ENCODE measurements at places on chromosomes 4 and X.

GRCh38 chr4:144514736-144515135 is 131.2 kb upstream of the HHIP start:
- no peak for DNase-seq

DNA sequence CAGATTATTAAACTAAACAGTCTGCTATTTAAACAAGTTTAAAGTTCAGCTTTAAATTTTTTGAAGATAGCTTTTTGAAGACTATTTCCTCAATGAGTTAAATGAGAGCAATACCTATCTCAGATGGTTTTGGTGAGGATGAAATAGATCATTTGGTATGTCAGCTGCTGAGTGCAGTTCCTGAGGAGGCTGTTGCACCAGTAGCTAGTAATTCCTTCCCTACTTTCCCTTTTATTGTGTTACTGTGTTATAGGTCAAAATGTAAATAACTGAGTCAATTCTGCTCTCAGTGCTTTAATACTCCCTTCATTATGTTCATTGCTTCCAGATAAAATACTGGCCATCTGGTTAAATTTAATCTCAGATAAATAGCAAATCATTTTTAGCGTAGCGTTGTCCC is 48.6 kb downstream of the BMPR1B start:
- DNase-seq, result no peak

GRCh38 chrX:53286171-53286570 is 4.8 kb upstream of the IQSEC2 start:
- DNase-seq, result no peak

DNA sequence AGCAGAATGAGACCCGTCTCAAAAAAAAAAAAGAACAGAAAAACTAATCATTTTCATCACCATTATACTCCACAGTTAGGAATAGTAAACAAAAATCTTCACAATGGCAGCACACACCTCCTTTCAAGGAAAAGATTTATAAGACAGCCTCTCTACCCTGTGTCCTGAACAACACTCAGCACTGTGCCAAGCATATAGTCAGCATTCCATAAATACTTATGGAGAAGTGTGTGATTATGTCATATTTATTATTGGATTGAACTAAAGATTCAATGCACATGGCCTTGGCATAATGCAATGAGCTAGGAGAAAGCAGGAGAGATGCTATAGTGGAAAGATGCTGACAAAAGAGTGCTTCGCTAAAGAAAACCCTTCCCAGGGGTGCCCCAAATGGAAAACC is 52.6 kb downstream of the FAM114A1 start:
- no peak for DNase-seq

- no peak for DNase-seq
These were observed 25.6 kb downstream of the TXK start for GRCh38 chr4:48108309-48109073.

DNA sequence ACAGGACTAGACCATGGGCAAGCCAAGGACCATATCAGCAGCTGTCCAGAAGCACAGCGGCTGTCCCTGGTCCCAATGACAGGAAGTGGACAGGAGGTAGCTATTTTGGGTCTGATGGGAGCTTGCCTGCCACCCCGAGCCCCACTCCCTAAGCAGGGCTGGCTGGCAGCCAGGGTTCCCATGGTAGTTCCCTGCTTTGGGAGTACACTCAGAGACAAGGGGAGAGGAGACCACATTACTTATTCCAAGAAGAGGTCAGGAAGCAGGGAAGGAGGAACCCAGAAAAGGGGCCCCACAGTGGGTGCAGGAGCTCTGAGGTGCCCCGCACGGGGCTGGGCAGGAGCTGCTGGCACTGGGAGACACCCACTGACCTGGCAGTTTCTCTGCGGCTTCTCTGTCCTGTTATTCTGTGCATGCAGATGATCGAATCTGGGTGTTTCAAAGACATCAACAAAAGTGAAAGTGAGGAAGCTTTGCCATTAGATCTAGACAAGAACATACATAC is 36.3 kb downstream of the HTT-AS start:
- no peak for DNase-seq

DNA sequence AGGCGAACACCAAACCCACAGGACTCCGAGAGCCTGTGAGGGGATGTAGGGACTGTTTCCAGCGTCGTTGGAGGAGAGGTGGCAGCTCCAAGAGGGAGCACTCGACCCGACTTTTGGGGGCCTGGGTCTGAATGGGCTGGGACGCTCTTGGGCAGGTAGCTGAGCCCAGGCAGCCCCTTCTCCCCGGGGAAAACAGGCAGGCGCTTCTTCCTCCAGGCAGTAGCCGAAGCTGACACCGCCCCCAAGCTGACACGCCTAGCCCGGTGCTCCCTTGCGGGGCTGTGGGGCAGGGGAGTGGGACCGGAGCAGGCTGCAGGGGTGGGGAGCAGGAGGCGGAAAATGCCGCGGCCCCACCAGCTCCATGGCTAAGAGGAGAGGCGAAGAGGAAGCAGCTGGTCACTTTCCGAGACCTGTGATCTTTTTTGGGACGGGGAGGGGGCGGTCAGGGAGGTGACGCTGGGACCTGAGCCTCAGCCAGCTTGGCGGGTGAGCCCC is 4.2 kb downstream of the NKX1-1 start:
- DNase-seq, result no peak

DNA sequence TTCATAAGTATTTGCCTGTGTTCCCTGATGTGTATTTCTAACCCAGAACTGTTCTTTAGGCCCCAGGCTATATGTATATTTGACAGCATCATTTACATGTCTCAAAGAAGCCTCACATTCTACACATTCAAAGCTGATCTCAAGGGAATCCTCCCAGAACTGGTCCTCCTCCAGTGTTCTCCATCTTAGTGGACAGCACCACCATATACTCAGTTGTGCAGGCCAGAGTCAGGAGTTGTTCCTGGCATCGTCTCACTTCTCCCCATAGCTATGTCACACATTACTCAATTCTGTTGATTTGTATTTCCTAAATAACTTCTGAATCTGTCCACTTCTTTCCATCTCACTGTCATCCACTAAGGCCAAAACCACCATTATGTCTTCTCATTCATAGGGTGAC is 82.8 kb upstream of the TRPC3 start:
- no peak for DNase-seq

- DNase-seq, result no peak
These were observed 278.7 kb upstream of the CLNK start for GRCh38 chr4:10963241-10963640.

DNA sequence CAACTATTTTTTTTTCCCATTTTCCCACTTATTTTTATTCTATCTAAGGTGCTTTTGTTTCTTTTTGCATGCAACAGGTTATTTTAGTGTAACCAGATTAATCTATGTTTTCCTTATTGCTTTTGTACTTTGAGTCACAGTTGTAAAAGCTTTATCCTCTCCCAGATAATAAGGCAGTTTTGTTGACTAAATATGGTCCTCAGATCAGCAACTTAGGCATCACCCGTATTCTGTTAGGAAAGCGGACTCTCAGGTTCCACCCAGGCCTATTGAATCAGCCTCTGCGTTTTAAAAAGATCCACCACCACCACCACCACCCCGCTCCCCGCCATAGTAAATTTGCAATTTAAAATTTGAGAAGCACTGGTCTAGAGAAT is 58.6 kb upstream of the USP9X start:
- no peak for DNase-seq

GRCh38 chr4:113607998-113608397 is 153.5 kb downstream of the CAMK2D start:
- DNase-seq, result no peak

- DNase-seq, result no peak
These were observed 26.2 kb upstream of the SCRG1 start for GRCh38 chr4:173424899-173425805.

DNA sequence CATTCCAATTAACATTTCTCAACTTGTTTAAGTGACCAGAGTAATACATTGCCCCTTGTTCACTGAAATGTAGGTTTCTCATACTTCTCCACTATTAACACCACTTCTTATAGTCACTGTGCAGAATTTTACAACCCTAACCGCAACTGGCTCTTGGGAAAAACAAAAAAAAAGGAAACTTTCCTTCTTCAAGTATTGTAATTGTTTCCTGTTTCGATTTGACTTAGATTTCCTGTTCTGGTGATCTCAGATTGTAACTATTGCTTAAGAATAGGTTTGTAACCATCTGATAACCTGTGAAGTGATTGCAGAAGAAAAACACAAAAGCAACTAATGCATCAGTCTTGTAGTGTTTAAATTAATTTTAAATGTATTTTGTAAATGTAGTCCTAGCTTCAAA is 594.7 kb upstream of the GALNT7 start:
- DNase-seq, result no peak

- DNase-seq, result no peak
These were observed 122.9 kb downstream of the UBE2NL start for GRCh38 chrX:144006811-144007210.

- no peak for DNase-seq
These were observed 291.6 kb upstream of the HS3ST1 start for GRCh38 chr4:11720292-11720691.

- DNase-seq, result no peak
These were observed 30.2 kb downstream of the RBBP7 start for GRCh38 chrX:16839852-16840460.

GRCh38 chrX:129529685-129530281 is 6.5 kb upstream of the SMARCA1 start:
- DNase-seq, result no peak

- no peak for DNase-seq
These were observed 1124.1 kb downstream of the ADGRL3 start for GRCh38 chr4:62324215-62324614.

GRCh38 chr4:22356987-22357596 is 158.8 kb downstream of the ADGRA3 start:
- no peak for DNase-seq

DNA sequence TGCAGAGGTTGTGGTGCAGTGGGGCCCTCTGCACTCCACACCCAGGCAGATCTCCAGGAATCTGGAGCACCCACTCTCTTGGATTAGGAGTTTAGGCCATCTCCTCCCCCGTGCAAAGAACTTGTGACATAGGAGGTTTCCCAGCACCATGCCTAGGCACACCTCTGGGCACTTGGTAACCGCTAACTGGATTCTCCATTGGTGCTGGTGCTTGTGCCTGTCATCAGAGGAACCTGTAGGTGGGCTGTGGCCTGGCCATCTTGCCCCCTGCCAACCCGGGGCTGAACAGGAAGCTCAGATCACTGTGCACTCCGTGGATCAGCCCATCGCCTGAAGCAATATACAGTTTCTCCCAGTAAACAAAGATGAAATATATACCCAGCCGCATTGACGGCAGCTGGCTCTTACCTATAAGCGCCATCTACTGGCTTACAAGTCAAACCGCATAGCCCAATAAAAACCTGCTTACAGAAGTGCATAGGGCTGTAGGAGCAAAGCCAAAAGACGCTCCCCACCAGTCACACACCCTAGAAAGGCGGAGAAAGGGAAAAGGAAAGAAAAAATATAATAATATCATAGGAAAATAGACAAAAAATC is 19.1 kb upstream of the TEX13B start:
- no peak for DNase-seq

DNA sequence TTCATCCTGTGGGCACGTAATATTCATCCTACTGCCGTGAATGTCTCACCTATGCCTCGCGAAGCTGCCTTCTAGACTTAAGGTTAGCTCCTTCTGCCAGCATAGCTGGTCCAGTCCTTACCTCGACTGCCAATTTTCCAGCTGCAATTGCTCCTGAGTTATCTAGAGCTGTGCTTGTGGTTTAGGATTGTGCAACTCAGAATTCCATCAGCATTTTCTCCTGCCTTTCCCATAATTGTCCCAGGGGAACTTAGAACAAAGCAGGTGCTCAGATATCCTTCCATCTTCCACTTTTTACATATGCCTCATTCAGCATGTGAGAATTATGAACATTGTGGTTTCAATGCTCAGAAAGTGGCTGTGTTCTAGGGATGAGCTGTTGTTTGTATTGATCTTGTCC is 131.4 kb upstream of the ADGRL3 start:
- no peak for DNase-seq

DNA sequence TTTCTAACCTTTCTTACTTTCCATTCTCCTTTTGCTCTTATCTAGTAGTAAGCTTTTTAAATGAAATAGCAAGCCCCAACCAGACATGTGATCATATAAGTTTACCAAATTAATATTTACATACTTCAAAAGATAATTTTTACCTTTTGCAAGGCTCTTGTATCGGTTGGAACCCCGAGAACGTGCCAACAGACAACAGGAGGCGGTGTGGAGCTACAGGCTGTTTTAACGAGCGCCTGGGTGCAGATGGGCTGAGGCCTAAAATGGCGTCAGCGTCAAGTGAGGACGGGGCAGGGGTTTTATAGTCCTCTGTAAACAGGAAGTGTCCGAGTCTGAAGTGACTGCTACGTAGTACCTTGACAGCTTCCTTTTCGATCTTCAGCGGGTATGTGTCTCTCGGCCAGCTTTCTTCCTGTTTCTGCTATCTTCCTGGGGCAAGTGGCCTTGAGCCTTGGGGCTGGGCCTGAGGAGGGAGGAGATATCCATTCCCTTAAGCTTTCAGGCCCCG is 342.7 kb downstream of the GALNTL6 start:
- DNase-seq, result no peak

GRCh38 chr4:176413171-176413570 is 93.4 kb downstream of the SPCS3 start:
- DNase-seq, result no peak

DNA sequence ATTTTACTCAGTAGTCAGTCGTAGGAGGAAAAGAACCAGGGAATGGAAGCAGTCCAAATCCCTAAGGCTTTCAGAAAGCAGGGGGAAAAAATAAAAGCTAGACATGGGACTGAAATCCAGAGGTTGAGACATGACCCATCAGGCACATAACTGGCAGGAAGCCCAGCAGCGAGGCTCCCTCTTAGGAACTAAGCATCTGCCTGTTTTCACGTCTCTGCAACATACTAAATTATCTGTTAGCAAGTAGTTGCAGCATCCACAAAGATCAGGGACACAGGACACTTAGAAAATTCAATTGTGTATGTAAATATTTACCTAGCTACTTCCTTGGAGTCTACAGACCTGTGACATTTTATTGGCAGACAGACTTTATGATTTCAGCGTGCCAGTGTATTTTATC is 118.0 kb upstream of the EDNRA start:
- no peak for DNase-seq

DNA sequence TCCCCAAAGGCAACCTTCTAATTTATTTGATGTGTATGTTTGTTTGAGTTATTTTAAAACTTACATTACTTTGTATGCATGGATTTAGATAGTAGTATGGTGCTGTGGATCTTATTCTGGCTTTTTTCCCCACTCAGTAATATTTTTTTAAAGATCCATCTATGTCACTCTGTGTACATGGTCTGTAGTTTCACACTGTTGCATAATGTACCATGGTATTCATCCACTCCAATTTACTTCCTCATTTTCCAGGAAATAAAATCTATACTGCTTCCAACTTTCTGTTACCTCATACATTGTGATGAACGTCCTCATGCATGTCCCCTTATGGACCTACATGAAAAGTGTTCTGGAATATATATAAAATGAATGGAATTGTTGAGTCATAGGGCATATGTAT is 17.6 kb downstream of the ARMCX2 start:
- DNase-seq, result no peak

- no peak for DNase-seq
These were observed 17.4 kb upstream of the SLC34A2 start for GRCh38 chr4:25638221-25638601.
